ENCODE measurements at places on chromosomes 1 and 21.

DNA sequence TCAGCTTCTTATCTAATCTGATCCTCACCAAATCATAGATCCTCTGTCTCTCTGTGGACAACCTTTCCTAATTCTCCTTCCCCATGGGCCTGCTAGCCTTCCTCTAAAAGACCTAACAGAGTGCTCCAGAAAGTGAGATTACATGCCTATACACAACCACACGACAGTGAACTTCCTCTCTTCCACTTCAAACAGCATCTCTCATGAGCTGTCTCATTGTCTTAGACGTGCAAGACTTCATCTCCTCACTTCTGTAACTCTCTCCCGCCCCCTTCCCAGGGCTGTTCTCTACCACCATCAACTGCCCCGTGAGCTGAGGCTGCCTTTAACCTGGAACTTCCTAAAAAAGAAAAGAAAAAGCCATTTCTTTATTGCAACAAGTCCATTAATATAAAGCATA lies 14.1 kb upstream of the A3GALT2 start:
- no peak for DNase-seq

GRCh38 chr1:243483071-243483771 lies 227.4 kb downstream of the SDCCAG8 start:
- no peak for DNase-seq

DNA sequence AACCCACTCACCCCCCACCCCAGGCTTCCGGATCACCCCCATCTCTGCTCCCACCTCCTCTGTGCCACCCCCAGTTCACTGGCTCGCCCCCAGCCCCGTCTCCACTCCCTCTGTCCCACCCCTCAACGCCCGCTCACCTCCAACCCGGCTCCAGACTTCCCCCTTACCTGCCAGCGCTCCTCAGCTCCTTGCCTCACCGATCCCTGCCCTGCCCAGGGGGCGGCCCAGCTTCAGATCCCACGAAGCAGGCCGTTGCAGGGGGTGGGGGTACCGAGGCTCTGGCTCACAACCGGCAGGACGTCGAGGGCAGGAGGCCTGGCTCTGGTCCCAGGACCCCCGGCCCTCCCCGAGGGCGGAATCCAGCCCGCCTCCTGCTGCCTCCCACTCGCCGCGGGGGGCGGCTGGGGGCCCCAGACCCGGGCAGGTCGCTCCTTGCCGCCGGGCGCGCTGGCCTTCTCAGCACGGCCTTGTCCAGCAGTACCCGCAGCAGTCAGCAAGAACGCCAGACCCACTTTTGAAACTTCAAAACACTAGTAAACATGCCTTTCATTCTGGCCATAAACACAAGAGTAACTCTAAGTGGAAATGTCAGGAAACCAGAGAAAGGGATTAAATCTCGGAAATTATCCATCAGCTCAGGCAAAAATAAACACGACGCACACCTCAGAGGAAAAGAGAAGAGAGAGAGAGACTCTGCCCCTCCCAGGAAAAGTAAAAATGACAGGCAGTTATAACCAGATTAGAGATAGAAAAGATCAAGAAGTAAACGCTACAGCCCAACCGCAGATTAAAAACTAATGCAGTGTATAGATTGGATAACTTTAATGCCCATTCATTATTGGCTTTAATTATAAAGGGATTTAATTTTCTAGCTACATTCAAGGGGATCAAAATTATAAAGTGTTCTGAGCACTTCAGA lies 1.0 kb upstream of the FAM89A start:
- DNase-seq = peak; percentile 71

DNA sequence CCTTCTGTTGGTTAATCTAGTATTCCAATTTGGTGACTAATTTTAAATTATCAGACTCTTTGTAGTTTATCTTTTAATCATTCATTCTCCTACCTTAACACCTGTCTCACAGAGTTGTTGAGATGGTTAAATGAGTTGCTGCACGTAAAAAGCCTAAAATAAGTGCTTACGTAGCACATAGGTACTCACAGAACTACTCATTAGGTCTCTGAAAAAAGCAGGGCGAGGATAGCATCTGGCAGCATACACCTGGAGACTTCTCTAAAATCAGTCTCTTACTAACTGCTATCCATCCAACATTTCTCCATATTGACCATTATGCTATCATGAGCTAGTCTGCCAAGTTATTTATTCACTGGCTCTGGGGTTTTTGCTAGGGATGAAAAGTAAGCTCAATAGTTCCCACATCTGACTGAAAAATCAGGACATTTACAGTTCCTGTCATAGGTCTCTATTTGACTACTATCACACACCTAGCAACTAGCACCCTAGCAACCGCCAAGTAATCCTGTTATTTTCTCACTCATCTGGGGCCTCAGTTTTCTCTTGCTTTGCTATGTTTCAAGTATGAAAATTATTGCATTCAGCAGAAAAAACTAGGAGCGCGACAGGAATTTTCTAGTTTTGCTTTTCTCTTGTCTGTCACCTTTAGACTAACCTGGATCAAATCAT lies 11.2 kb downstream of the CSDE1 start:
- DNase-seq = no peak

GRCh38 chr1:70840260-70840953 lies 207.2 kb downstream of the PTGER3 start:
- DNase-seq = no peak

DNA sequence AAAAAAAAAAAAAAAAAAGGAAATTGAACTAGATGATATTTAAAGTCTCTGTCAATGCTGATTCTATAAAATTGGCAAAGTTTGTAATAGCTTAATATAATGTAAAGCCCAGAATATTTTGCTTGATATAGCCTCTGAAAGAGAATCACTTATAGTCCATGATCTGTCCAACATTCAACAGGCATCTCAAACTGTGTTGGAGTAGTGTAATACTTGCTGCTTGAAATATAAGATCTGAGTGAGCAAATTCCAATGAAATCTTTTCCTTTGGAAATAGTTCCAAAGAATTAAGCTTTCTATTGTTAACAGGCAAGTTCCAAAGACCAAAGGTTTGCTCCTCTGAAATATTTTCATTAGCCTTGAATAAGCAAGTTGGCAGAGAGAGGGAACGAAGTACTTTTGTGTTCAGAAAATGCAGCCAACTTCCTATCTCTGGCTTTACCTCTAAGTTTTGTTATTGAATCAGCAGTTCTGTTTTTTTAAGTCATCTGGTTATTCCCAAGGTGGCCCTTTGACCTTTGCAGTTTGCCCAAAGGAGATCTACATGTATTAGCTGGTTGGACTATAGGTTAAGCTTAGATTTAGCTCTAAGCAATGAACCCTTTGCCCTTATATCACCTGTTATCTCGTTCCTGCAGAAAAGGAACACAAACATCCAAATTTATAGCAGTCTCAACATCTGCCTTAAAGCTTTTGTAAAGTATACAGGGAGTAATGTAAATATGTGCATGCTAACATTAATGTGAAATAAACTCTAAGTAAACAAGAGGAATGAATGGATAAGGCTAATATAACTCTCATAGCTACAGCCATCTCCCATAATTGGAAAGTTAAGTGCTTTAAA lies 24.4 kb upstream of the CEP350 start:
- no peak for DNase-seq

DNA sequence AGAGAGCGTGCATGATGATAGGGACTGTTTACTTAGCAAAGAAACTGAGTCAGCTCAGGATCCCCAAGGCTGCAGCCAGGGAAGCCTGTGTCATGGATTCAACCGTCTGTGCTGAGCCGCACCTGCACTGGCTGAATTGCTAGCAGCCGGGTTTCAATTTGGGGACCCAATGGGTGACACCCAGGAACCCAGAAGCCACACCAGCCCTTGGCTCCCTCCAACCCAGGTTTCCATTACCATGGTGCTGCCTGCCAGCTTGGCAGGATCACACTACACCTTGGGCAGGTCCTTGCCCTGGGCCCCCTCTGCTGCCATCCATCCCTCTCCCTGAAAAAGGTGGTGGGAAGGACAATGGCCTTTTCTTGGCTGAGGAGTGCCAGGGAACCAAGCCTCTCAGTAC lies 64.0 kb upstream of the CLDN14 start:
- DNase-seq = no peak

DNA sequence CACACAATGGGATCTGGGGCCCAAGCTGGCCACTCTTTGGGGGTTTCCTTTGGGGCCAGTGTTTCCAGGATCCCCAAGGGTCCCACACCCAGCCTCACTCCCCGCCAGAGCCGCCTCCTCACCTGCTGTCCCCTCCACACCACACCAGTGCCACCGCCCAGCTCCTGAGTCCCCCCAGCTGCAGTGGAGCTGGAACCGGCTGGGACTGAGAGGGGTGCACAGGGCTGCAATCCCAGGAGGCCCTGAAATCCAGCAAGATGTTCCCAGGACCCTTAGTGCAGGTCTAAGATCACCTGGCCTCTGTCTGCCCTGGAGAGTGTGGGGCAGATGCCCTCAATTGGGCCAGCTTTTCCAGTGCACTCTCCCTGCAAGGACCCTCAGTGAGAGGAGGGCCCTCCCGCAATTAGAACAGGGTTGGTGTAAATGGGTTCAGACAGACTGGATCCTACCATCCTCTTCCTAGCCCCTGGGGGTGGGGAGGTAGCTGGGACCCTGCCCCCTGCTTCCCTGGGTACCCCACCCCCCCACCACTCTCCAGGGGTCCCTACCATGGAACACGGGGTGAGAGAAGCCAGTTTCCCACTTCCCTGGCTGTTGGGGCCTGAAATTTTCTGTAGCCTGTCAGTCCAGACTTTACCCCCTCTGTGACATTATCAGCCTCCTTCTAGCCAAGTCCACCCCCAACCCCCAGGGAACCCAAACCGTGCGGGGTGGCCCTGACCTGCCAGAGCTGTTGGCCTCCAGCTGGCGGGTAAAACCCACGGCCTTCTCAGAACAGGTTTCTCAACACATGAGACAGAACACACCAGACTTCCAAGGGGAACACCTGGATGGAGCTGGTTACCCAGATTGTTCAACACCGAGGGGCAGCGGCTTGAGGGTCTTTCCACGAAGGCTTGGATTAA lies 7.0 kb downstream of the KRTAP10-12 start:
- no peak for DNase-seq

- no peak for DNase-seq
These were observed 40.9 kb upstream of the SIK1 start for GRCh38 chr21:43467785-43468184.

Data from erythroblast (primary cell).